Activated CD4-positive, alpha-beta T cell treated with anti-CD3 and anti-CD28 coated beads, Interleukin-2, amount 10 ng/mL, durations not matched to agents 24 days and 14 days (primary cell): ENCODE measurements at places on chromosomes 1 and 21.

DNA sequence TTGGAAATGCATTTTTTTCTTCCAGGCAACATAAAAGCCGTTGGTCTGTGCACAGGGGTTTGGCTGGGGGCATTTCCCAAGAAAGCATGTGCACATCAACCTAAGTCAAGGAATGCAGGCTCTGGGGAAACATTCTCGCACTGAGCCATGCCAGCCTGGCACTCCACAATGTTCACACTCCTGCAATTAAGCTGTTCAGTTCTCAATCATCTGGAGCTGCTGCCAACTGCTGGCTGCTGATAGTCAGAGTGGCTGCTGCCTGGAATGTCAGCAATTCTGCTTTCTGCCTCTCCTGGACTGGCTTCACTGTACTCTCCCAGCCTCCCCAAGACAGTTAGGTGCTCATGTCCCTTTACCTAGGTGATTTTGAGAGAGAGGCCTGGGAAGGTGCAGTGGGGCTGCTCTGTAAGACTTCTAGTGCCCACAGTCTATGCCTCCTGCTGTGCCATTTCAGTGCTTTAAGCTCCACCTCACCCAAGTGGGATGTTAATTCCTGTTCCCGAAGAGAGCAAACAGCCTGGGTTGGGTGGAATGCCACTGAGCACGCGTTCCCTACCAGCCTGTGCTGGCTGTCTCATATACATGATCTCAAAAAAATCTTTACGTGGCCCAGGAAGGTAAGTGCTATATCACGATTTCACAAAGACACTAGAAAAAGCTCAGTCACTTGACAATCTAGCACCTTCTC lies 131.7 kb downstream of the BRINP2 start:
- H3K4me1 ChIP-seq, result no peaks in the 10 kb centered on the region
- H3K36me3 ChIP-seq, result no peaks in the 10 kb centered on the region
- DNase-seq, result no peak
- H3K27me3 ChIP-seq, result no peaks in the 10 kb centered on the region

GRCh38 chr1:79373481-79374125 lies 367.1 kb upstream of the ADGRL4 start:
- H3K4me1 ChIP-seq, result no peaks in the 10 kb centered on the region
- H3K27me3 ChIP-seq, result no peaks in the 10 kb centered on the region
- H3K4me3 ChIP-seq, result no peak overlapping the region
- H3K36me3 ChIP-seq, result no peaks in the 10 kb centered on the region

GRCh38 chr1:201213106-201213770 lies 22.6 kb downstream of the IGFN1 start:
- no peak overlapping the region for H3K27ac ChIP-seq
- no peak overlapping the region for H3K4me3 ChIP-seq
- peaks cover 12% of the 10 kb centered on the region for H3K27me3 ChIP-seq
- no peaks in the 10 kb centered on the region for H3K4me1 ChIP-seq

DNA sequence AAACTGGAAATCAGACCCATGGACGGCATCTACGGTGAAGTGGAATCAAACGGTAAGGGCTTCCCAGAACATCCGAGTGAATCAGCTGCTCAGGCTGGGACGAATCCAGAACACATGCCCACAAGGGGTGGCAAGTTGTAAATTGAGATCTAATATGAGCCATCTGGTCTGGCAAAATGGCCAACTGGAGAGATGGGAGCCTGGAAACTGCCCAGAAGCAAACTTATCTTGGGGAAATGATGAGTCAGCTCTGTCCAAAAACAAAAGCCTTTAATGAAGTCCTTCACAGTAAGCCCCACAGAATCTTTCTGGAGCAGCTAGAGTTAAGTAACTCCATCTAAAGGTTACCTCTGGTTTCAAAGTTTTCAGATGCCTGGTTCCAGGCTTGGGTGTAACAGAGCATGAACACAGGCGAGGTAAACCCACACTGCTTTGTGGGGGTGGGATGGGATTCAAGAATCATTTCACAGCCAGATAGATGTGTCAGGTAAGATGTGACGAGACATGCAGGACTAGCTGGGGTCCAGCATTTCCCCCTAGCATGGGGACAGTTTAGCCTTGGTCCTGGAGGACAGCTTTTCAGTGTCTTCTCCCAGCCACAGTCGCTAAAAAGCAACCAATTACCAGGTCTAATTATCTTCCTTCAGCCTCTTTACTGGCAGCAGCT lies 10.5 kb upstream of the SRP9 start:
- H3K4me1 ChIP-seq, result no peaks in the 10 kb centered on the region
- no peak overlapping the region for H3K4me3 ChIP-seq
- no peaks in the 10 kb centered on the region for H3K36me3 ChIP-seq
